T-helper 2 cell (primary cell): ENCODE measurements at places on chromosomes 3 and 15.

DNA sequence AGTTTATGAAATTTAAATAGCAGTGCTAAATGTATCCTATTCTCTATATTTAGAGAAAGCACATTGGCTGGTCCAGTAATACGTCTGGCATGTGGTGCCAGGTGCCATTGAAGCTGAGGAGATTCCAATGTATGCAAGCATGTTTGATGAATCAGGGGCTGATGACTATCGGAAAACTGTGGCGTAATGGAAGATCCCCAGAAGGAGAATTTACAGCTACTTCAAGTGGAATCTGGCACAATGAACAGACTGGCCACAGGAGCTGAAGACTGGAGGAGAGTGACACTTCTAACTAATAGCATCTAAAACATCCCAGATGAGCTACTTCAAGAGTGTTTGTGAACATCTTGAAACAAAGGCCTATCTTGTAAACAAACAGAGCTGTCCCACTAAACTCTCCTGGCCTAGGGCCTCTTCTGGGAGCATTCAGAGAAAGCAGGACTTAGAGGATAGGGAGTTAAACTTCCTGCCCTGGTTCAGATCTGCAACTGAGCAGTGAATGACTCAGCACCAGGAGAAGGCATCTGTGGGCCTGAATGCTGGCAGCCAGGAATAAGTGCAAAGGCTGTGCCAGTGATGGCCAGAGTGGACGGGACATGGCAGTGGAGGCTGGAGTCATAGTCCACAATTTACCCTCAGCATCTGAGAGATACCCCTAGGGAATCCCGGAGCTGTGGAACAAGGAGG lies 15.2 kb upstream of the ACTC1 start:
- no peak for DNase-seq

- DNase-seq = no peak
Measured at GRCh38 chr3:121574449-121574848, 6.7 kb downstream of the ARGFX start.

GRCh38 chr3:87120881-87121280 lies 106.2 kb upstream of the CHMP2B start:
- no peak for DNase-seq

DNA sequence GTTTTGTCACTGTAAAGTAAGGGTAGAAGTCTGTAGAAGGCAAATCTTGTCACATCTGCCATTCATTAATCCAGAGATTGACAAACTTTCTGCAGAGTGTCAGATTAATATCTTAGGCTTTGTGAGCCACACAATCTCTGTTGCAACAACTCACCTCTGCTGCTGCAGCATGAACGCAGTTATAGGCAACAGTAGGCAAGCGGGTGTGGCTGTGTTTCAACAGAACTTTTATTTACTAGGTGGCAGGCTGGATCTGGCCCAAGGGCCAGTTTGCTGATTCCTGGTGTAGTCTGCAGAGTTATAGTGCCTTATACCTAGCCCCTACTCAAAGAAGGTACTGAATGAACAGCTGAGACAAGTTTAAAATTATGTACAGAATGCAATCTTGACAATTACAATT lies 396.7 kb downstream of the FOXP1 start:
- no peak for DNase-seq
